CD4-positive, alpha-beta T cell treated with Interleukin-4 for 1 hour (primary cell): ENCODE measurements at places on chromosomes 4 and X.

GRCh38 chrX:48745222-48745621 is 16.3 kb upstream of the GLOD5 start:
- no peak for DNase-seq

DNA sequence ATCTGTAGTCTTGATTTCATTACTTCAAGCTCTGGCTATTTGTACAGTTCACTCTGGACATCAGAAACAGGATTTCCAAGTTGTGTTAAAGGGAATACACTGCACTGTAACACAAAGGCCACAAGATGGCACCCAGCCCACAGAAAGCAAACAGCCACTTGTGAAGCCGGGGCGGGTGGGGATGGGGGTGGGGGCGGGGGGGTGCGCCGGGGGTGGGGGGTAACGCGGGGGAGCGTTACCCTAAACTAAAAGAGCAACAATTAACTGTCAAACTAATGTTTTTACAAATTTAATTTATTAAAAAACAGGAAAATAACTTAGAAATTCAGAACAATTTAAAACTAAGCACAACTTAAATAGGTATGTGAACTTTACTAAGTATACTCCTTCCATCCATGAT is 27.3 kb downstream of the PRDX4 start:
- DNase-seq: peak; percentile 46

DNA sequence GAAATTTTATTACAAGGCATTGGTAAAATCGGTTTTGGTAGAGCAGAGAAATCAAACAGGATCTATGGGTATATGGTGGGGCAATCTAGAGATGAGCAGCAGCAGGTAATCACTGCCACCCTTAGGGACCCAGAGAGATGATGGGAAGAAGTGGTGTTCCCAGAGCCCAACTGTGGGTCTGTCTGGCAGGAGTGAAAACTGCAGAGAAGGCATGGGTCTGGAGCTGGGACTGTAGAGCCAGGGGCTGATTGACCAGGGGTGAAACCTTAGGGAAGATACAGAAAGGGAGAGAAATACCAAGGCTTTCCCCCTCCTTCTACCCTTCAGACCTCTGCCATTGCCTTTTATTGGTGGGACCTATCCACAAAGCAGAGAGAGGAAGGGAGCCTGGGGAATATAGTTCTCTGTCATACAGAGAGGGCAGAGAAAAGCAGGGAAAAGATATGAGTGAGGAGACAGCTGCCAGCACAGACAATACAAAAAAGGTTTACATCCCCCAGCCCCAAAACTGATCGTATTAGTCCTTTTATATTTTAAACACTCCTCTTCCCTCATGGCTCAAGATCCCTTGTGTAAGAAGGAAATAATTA is 28.7 kb downstream of the PDLIM5 start:
- no peak for DNase-seq

DNA sequence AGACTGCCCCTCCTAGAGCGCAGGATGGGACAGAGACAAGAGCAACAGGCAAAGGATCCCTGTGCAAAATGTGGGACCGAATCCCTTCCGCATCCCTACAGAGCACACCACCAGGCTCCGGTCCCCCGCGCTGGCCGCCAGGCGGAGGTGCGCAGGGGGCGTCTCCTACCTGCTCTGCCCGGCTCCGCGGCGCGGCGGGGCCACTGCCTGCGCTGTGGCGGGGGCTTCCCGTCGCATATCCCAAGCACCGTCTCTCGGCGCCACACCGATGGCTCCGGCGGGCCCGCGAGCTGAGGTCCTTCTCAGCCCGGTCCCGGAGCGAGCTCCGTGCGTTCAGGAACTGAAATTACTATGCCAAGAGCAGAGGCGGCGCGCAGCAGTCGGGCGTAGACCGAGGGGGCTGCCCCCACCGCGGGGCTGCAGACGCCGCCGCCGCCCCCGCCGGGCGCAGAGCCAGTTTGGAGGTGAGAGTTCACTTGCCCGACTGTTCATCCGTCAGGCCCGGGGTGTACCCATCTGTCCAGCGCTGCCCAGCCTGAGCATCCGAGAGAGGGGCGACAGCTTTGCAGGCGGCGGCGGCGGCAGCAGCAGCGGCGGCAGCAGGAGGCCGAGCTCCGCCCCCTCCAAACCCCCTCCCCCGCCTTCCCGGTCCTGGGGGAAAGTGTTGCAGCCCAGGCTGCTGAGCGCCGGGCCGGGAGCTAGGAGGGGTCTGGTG is at the start of gene GPRIN3:
Gene GPRIN3, minus strand, starts transcription at position 355 of the 715 bp plus-strand sequence. CDS start 57,690 bp downstream, outside the sequence.
- peak; percentile 63 for DNase-seq

DNA sequence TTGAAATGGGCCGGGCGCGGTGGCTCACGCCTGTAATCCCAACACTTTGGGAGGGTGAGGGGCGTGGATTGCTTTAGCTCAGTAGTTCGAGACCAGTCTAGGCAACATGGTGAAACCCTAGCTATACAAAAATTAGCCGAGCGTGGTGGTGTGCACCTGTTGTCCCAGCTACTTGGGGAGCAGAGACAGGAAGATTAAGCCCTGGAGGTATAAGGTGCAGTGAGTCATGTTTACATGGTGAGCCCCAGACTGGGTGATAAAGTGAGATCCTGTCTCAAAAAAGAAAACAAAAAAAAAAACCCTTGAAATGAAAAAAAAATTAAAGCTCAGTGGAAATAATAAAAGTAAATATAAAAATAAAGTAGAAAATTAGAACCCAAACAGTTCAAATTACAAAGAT is 6.9 kb upstream of the XAGE2 start:
- DNase-seq: no peak

DNA sequence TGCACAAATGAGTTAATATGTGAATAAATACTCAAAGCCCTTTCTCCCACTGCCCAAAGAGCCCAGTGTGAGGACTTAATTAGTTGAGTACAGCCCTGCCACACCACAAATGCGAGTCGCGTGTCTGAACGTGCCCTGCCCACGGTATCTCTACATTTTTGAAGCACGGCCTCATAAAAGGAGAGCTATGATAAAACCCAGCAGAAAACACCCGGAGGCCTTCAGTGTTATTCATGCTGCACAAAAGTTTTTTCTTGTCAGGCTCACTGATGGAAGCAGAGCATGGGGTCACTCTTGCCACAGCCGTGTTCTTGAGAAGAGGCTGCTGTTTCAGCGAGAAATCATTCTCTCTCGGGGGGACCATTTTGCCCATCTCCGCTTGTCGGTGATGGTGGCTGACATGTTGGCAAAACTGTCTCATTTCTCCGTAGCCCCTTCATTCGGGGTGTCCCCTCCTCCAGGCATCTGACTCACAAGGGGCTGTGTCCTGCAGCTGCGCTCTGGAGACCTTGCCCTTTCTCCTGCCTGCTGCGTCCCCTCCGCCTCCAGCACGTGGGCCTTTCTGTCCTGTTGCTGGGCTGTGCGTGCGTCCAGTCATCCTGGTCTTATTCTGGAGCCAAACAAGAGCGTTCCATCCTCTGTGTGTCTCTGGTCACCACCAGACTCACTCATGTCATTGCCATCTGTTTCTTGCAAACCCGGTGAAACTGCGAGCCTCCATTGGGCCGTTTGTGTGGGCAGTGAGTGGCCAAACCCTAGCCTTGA is 88.8 kb downstream of the SORCS2 start:
- no peak for DNase-seq
